CD4-positive, alpha-beta T cell treated with Interleukin-15 for 1 hour (primary cell): ENCODE measurements at places on chromosomes 11 and 22.

DNA sequence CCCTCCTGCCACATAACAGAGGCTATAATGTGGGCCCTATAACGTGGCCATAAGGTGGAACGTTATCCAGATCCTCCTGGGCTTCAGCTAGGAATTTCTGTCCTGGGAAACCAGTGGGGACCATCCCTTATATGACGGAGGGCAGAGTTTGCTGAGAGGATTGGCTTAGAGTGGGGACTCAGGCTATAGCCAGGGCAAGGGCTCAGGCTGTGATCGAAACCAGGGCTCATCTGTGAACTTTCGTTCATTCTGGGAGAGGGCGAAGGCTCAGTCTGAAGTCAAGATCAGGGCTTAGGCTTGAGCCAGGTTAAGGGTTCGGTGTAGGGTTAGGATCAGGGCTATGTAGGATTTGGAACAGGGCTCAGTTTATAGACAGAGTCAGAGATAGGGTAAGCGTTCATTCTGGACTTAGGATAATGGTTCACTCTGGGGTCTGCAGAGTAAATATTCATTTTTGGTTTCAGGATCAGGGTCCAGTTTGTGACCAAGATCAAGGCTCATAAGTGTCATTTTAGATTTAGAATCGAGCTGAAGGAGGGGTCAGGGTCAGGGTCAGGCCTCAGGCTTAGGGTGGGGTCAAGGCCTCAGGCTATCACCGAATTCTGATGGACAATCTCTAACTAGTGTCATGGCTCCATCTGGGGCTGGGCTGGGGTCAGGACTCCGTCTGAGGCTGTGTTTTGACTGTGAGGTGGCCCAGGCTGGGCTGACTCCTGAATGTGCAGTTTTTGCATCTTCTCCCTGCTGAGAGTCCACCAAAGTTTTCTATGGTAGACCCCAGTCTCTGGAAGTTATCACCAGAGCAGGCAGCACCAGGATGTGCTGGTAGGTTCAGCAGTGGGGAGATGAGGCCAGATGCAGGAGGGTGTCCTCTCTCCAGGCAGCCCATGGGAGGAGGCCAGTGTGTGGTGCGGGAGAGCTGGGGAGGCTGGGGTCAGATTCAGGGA, 33.9 kb upstream of the SOX10 start:
- DNase-seq, result no peak

DNA sequence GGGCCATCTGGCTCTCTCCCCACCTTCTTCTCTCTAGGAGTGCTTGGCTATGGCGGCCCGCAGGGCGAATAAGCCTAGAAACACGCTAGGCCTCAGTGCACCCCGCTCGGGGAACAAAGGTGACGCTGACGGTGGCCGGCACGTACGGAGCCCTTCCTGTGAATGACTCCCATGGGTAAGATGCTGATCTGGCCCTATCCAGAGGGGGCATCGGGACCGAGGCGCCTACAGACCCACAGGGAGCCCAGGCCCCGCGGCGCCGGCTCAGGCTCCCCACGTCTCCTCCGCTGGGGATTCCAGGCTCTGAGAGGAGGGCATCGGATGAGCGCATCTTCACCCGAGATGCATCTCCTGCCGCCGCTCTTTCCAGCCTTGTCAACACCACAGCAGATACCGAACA, 31.4 kb upstream of the TESMIN start:
- no peak for DNase-seq

- DNase-seq, result no peak
These were observed 1.7 kb downstream of the QSER1 start for GRCh38 chr11:32894149-32894827.

GRCh38 chr11:13126430-13126829, 117.3 kb downstream of the RASSF10 start:
- DNase-seq, result no peak

- DNase-seq, result no peak
These were observed 1598.5 kb downstream of the LRRC4C start for GRCh38 chr11:39860931-39861330.

- DNase-seq, result no peak
These were observed 16.8 kb upstream of the TMEM191C start for GRCh38 chr22:21450320-21450831.

- DNase-seq, result no peak
These were observed 34.2 kb downstream of the MRGPRD start for GRCh38 chr11:68946416-68947090.

DNA sequence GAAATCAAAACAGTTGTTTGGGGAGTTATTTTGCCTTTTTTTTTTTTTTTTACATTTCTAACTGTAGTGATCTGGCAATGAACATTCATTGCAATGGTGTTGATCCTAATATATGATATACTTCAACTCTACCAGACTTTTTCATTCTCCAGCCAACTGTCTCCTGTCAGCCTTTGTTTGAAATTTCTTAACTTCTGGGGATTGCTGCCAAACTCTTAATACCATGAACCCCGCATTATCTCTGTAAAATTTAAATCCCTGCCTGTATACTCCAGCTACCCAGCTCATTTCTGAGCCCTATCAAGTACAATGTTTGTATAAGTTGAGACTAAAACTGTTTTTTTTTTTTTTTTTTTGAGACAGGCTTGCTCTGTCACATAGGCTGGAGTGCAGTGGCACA, 280.7 kb downstream of the TTC28 start:
- no peak for DNase-seq

- DNase-seq, result no peak
These were observed 60.7 kb downstream of the TTC17 start for GRCh38 chr11:43419460-43419859.

DNA sequence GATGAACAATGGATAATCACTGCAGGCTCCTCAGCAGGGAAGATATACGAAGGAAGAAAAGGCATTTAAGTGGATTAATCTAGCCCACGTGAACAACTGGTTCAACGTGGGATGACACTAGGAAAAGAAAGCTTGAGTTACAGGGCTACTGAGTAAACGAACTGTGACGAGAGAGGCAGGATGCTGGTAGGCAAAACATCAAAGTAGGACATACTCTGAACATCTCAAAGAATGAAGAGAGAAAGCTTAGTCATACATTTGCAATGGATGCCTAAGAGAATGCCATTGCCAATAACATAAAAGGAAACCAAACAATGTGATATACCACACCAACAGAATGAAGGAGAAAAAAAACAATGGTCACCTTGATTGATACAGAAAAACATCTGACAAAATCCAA, 12.9 kb downstream of the USP28 start:
- no peak for DNase-seq

- no peak for DNase-seq
These were observed 15.4 kb downstream of the OR52K2 start for GRCh38 chr11:4464216-4465159.

DNA sequence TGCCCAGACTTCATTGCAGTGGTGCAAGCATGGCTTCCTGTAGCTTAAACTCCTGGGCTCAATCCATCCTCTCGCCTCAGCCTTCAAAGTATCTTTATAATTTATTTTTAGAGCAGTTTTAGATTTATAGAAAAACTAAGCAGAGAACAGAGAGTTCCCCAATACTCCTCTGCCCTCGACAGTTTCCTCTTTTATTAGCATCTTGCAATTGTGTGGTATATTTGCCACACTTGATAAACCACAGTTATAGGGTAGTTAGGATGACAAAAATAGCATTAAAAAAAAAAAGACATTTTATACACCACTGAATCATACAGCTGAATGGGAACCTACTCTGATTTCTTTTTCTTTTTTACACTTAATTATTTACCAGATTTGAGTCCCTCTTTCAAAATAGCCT, 31.2 kb downstream of the MS4A2 start:
- no peak for DNase-seq
